ENCODE measurements at places on chromosomes 4 and X.

DNA sequence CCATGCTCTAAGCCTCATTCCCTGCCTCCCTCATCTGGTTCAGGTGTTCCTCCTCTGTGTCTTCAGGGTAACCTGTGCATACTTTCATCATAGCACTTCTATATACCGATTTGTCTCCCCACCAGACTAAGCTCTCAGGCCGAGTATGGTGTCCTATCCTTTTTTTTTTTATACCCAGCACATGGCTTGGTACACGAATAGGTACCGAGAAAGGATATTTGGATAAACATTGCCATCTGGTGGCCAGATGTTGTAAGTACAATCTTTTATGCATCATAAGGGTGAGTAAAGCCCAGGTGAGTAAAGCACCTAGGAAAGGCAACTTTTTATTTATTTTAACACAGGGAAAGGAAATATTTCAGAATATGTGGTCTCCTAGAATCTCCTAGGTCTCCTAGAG is 68.4 kb downstream of the MID2 start:
- no peak for DNase-seq

DNA sequence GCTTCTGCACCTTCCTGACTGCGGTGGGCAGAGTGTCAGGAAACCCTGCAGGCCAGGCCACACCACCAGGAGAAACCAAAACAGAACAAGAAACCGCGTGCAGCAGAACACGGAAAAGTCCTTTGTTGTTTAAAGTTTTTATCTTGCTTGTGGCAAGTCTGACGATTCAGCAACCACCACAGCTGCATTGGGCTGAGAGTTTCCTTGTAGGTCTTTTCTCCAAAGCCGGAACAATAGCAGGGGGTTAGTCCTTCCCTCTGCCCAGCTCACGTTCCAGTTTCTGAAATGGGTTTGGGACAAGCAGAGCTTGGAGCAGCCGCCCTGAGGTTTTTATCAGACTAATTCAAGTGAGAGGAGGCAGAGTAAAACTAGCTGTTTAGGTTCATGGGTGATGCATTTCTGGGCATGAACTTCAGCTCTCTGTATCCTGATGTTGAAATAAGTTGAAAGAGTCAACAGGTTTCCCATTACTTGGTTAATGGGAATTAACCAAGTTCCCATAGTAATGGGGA is 216.9 kb downstream of the PTTG2 start:
- no peak for DNase-seq

DNA sequence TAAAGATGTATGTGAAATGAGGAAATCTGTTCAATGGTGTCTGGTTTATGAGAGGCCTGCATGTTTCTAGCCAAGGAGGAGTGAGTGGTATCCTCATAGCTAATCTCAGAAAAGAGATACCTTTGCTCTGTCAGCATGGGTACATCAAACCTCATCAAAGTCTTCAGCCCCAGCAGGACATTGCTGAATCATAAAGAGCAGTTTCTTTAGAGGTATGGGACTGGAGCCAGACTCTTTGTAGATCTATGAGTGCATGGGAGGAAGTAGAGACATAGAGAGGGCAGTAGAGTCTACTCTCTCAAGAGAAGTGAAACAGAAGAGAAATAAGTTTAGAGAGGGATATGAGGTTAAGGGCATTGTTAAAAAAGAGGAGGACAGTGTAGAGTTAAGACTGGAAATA is 1950.9 kb downstream of the ARAP2 start:
- no peak for DNase-seq

GRCh38 chrX:114584375-114584943 is 573 bp downstream of the HTR2C start:
- DNase-seq = no peak
